ENCODE measurements at places on chromosomes 3 and 15.

DNA sequence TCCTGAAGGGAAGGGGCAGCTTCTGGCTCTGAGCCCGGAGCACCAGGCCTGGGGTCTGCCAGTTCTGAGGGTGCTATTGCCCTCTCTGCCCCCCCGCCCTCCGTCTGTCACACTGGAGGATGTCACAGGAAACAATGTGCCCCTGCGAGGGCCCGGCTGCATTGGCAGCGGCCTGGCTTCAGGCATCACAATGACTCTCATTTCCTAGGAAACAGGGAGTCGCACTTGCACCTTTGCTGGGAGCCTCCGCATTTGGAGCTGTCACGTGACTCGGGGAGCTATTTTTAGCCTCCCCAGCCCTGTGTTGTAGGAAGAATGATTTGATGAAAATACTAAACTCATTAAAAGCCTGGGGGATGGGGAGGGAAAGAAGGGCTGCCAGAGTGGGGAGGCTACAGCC is 518.9 kb downstream of the SHQ1 start:
- no peak for DNase-seq

GRCh38 chr3:194092881-194093301 is 43.1 kb upstream of the HES1 start:
- DNase-seq, result no peak

- DNase-seq, result no peak
Observed at GRCh38 chr3:128994173-128994512, 267 bp upstream of the CFAP92 start.

GRCh38 chr15:75646944-75647364 is 758 bp upstream of the SNX33 start:
- DNase-seq, result no peak

GRCh38 chr3:150033721-150034120 is 63.0 kb upstream of the PFN2 start:
- no peak for DNase-seq

DNA sequence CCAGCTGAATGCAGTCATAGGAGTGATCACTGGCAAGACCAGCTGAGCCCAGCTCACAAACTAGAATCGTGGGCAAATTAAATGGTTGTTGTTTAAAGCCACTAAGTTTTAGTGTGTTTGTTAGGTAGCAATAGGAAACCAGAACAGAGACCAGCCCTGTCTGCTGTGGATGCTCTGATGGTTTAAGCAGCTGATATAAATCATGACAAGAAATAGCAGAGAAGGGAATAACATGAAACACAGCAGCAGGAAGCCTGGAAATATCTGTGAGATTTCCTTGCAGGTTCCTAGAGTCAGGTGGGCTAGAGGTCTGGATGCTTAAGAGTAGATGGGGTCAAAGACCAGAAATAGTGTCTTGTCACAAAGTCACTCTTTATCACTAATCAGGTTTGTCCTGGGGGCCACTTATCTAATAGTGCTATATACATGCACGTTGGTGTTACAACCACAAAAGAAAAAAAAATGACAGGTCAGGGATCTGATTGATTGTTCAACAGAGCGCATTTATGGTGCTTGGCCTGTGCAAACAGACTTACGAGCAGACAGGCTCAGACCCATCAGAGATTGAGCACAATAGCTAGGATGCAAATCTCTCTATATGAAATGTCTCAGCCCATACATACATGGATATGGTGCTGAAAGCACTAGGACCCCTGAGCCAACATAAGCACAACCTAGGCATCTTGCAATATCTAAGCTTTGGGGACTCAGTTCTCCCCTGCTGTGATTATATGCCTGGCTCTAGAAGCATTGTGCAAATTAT is 967.7 kb downstream of the AGBL1 start:
- no peak for DNase-seq

GRCh38 chr3:159252772-159253384 is 451.0 kb downstream of the MFSD1 start:
- no peak for DNase-seq

DNA sequence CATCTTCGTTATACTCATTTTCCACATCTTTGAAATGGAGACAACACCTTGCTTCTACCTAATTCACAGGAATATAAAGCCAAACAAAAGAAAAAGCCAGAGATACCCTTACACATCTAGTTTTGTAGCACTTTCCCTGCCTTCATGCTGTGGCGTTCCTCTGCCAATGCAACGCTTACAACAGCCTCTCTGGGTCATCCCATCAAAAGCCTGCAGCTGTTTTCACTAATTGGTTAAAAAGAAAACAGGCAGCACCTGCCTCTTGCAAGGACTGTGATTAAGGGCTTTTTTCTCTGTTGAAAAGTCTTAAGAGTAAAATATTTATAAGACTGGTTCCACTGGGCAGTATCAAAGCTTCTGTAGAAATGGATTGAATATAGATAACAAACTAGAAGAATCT is 120.3 kb downstream of the FMN1 start:
- no peak for DNase-seq

DNA sequence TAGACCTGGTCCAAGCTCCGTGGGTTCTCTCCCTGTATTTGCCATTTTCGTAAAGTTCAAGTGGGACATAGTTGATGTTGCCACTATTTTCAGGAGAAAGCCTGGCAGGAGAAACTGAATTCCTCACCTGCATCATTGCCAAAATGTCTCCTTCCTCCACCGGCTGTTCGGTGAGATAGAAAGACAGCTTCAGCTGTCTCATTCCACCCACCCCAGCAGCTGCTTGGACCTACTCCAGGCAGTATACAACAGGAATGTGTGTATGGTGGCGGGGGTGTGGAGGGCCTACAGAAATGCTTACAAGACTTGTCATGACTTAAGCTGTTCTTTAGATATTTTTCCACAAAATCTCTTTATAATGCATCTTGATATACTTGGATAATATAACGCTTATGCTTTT is 132.7 kb upstream of the RAP2B start:
- no peak for DNase-seq

DNA sequence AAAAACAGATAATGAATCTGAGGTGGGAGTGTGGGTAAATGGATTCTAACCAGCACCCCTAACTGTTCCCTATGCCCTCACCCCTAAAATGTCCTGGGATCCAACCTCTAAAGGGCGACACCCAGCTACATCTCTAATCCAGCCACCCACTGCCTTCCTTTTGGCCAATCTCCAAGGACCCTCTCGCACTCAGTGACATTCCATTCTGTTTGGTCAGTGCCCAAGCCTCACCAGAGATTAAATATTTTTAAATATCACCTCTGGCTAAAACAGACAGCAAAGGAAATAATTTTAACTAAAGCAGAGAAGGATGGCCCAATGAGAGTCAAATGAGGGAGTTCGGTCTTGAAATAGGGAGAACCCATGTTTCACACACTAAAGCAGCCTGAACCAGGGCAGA is 19.9 kb upstream of the SCN10A start:
- no peak for DNase-seq

GRCh38 chr15:34360298-34360697 is 6.7 kb downstream of the LPCAT4 start:
- DNase-seq, result no peak

- no peak for DNase-seq
Observed at GRCh38 chr15:68631601-68632051, 52.8 kb downstream of the CORO2B start.

DNA sequence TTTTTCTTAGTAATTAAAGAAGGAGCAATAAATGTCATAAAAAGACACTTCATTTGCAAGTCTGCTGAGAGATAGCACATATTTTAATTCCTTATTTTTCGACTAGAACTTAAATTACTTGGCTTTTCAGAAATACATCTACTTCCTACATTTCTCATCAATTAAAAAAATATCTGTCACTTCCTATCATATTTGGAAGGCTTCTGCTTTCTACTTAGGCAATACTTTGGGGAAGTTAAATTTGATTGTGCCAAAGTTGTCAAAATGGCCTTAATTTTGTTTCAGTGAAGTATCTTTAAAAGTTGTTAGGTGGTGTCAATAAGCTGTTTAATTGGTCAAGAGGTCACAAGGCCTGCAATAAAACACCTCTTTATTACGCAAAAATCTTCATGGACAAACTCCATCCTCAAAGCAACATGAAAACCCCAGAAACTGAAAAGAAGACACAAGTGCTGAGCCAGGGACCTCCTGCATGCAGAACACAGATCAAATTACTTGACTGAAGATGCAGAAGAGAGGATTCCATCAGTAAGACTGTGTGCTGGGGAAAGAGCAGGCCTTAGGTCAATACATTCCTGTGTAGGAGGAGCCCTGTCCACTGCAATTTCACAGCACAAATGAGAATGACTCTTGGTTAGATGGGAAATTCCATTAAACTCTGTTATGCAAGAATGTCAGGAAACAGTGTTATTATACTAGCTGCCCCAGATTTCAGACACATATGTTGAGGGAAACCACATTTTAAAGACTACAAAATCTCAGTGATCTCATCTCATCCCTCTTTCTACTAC is 48.0 kb upstream of the FSTL1 start:
- DNase-seq, result no peak

DNA sequence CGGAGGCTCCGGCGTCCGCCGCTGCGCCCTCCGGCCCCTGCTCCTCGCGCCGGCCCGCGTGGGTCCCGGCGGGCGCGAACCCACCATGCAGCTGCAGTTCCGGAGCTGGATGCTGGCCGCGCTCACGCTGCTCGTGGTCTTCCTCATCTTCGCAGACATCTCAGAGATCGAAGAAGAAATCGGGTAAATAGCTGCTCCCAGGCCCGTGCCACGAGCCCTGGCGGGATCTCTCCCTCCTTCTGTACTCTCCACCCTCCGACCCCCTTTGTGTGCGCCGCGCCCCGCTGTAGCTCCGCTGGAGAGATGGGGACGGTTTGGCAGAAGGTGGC is 263 bp downstream of the ST8SIA2 start:
- DNase-seq, result no peak

DNA sequence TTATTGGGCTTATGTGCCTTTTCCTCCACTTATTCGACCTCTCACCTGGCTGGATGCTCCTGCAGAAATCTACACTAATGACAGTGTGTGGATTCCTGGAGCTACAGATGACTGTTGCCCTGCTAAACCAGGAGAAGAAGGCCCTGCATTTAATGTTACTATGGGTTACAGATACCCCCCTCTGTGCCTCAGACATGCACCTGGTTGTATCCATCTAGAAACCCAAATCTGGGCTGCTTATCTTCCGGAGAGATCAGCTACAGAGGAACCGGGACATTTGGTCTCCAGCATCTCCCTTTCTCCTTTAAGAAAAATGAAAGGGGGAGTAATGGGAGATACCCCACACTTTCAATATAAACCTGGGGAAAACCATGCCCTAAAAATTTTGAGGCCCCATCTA is 710.0 kb downstream of the ROBO1 start:
- DNase-seq, result no peak

- DNase-seq, result no peak
Observed at GRCh38 chr15:77844798-77845446, 212.2 kb upstream of the LINGO1 start.

DNA sequence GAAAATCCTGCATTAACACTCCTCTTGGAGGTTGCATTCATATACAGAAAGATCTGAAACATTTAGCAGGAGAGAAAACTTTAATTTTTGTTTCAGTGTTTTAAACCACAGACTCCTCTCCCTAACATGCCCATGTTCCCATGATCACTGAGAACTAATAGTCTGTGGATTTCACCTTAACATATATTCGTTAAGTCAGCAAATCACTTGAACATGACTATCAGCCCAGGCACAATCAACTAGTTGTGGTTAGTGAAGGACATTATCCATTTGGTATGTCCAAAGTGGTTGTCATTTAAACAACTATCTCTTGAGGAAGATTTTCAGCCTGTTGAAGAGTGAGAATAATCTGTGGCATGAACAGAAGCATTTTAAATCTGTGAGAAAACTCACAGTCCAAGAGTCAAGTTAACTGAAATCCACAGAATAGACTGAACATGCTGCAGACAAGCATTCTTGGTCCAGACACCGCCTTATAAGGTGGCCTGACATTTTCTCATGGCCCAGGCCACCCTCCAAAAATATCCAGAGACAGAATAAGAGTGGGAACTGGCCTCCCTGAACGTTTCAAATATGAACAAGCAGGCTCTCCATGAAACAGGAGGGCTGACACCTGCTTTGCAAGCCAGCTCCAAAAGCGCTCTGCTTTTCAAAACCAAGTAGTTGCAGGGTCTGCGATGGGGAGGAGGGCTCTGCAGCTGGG is 39.9 kb upstream of the ADCY5 start:
- no peak for DNase-seq

GRCh38 chr3:64411101-64411500 is 185.8 kb upstream of the PRICKLE2 start:
- no peak for DNase-seq

DNA sequence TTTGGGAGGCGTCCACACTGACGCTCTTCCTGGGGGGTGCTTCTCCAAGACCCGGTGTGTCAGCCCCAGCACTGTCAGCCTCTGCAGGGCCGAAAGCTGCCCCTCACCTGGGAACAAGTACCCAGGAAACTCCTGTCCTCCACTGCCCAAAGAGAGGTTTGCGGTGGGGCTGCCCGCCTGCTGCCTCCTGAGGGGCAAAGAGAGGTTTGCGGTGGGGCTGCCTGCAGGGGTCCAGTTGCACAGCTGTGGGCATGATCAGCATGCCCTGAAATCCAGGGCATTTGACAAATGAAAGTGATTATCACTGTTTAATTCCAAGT is 15.1 kb upstream of the SNRPA1 start:
- no peak for DNase-seq

DNA sequence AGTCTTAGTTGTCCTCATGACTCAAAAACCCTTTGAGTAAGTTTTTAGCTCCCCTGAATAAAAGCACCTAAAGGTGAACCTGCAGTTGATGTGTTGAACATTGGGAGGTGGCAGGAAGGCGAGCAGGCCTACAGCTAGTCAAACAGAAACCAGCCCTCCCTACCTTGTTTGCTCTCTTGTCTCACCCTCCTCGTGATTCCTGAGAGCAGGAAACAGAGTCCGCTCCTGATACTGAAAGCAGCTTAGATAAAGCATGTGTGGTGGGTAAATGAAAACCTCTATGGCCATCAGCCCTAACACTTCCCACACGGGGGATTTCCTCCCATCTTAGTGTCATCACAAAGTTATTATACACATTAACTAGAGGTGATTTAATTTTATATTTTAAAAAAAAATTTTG is 21.8 kb upstream of the CLDN18 start:
- DNase-seq, result no peak

DNA sequence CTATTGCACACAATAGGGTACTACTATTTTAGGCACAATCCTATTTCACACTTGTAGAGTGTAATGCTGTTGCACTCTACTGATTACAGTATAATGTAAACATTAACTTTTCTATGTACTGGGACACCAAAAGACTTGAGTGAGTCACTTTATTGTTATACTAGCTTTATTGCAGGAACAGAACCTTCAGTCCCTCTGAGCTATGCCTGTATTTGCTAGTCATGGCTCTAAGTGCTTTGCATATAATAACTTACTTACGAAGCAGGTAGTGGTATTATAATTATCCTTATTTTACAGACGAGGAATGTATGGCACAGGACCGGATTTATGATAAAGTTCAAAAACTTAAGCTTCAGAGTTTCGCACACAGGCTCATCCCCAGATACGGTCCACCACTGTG is 106.6 kb upstream of the SLC6A6 start:
- no peak for DNase-seq

GRCh38 chr3:33050071-33050653 is 46.8 kb downstream of the GLB1 start:
- DNase-seq, result no peak

GRCh38 chr15:66251790-66252684 is 1.5 kb downstream of the MEGF11 start:
- DNase-seq, result peak; percentile 2
